NCI-H2227 treated with DMSO at 0.1 percent for 48 hours (cell line): ENCODE measurements at places on chromosomes 3 and 15.
A peak's percentile ranks its signal among the peaks of the same experiment; 100 is the strongest.

DNA sequence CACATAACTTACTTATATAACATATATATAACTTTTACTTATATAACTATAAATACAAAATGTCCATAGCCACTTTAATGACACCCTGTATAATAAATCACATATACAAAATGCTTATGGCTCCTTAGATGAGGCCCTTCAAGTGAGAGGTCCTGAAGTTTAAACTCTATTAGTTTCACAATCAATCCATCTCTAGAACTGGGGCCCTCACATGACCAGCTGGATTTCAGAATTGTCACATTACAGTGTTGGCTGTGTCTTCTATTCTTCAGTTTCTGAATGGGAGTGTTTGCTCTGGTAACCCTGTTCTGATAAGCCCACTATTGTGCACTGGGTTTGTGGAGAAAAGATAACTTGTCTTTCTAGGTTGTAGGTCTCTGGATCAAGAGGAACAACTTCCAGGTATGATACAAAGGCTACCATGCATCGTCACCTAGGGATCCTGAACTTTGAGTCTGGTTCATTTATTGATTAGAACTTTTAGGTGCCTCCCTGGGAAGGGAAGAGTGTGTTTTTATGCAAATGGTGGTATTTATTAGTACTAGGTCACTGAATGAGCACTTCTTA, 107.9 kb downstream of the DNAH12 start:
- no peak for DNase-seq

DNA sequence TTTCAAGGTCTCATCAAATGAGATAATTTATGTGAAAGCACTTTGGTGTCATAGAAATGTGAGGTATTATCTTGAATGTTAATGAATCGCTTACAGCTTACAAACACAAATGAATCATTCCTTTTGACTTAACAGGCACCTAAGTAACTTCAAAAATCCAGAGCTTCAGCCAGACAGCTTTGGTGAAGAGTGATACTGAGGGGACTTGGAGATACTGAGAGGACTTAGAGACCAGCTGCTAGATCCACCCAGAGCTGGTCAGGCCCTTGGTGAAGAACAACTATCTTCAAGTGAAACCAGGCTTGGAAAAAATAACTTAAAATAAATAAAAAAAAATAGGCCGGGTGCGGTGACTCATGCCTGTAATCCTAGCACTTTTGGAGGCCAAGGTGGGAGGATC, 16.2 kb upstream of the ZFYVE19 start:
- DNase-seq: no peak

GRCh38 chr3:174495311-174495710, 363.8 kb upstream of the NAALADL2 start:
- DNase-seq: no peak

- no peak for DNase-seq
Measured at GRCh38 chr3:11390411-11391131, 118.4 kb downstream of the ATG7 start.

DNA sequence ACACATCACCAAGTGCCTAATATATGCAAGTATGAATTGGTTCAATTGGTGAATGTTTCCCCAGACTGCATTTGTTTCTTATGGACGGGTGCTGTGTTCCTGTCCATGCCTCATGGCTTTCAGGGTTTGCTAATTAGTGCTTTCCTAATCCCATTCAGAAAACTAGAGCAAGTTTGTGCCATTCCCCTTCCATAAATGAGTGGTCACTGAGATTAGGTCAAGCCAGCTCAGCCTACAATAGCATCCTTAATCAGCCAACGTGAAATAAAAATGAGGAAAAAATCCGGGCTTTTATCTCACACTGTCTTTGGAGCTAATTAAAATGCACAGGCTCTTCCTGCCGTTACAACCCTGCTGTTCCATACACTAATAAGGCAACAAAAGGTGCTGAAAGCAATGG, 788.8 kb downstream of the ROBO1 start:
- no peak for DNase-seq

- DNase-seq: peak; percentile 61
Measured at GRCh38 chr15:42549032-42549491, 424 bp downstream of the HAUS2 start.

DNA sequence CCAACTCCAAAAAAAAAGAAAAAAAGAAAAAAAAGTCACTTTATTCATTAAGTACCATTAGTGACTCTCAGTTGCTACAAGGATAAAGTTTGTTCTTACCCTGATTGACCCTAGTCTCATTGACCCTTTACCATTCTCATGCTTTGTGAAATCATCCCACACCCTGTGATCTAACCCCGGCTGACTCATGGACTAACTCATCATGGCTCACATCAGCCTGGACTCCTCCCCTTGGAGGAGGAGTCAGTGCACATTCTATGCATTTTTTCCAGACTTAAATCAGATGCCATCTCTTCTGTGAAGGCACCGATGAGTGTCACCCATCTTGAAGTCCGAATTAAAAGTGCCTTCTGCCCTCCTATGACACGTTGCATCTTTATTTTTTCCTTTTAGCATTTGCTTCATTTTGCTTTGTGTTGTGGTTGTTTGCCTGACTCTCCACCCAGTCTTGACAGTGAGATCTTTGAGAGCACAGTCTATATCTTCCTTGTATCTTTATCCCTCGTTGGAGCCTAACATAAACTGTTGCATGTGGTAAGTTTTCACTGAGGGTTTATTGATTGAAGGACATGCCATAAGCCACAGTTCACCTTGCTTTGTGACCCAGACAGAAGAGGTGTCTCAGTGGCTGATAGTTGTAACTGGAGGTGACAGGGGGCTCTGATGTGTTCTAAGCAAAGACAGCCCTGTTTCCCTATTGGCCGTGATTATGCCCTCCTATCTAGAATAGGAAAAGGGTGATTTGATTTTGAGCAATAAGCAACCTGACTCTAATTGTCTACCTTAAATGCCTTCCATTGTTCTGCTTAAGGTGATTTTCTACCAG, 72.1 kb downstream of the IL1RAP start:
- no peak for DNase-seq

- no peak for DNase-seq
Measured at GRCh38 chr3:143447491-143447890, 327.9 kb downstream of the CHST2 start.

DNA sequence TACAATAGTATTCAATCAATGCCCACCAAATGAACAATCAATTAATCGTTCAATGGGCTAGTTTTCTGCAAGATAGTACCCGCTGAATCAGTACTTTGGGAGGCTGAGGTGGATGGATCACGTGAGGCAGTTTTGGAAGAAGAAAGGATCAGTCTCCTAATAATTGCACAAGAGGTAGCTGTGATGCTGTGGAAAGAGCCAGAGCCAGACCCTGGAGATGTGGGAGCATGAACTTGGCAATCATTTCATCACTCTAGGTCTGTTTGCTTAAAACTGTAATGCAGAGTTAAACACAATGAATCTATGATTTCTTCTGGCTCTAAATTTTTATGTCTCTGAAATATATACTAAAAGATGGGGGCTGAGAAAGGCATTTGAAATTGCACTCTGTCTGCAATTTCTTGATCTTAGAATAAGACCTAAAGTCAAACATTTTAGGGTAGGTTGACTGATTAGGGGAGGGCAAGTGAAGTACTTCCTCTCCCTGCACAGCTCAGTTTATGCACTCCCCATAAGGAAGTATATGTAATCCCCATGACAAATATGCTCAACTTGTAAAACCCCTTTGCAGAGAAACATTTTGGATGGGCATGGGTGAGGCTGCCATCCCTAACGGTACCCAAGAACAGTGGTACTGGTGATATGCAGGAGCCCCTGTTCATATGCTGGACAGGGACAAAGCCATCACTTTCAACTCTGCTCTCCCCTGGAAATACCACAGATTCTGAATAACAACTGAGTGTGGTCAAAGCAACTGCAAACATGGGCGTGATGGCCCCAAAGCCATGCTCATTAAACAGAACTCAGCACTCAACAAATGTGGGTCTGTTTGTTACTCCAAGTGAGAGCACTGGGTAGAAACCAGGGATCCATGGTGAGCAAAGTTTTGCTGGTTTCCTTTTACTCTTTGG, 28.6 kb upstream of the SPATA12 start:
- DNase-seq: no peak

- DNase-seq: no peak
Measured at GRCh38 chr15:39238443-39238842, 342.4 kb upstream of the THBS1 start.

DNA sequence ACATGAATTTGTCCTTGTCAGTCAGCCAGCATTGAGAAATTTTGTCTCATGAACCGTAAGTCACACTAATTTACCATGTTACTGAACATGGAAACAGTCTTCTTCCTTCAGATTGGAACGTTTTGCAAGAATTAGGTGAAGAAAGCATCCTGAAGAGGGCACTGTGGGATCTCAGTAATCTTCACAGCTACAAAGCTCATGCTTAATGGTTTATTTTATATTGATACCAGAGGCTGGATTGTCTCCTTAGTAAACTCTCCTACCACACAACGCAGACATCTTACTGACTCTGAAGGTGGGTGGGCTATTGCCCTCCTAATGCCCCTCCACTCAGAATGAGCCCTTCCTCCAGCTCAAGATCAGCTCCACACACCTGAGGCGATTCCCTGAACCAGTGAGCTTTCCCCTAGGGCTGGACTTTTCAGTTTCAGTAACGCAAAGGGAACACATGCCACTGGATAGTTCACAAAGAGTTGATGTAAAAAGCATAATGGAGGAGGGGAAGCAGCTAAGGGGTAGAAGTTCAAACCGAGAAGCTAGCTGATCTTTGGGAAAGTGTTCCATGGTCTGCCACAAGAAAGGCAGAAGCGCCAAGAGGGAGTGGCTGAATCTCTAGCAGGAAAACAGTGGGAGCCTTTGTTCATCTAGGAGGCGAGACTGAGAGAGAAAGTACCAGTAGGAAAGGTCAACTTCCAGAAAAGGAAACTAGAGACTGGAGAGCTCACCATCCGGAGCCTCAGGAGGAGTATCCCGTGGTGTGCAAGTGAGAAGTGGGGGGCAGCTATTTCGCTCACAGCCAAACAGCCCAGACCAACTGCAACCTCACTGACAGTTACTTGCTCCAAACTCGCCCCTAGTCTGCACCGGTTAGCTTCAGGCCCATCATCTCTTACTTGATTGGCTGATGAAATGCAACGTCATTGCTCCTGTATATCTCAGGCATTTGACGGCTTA, at the start of gene SLC9C1:
TSS of gene SLC9C1 (minus strand) at position 849 of the 954 bp plus-strand sequence. CDS start 7,425 bp downstream, outside the sequence.
- DNase-seq: peak; percentile 60

- DNase-seq: no peak
Measured at GRCh38 chr3:44111482-44111881, 130.2 kb upstream of the TOPAZ1 start.

DNA sequence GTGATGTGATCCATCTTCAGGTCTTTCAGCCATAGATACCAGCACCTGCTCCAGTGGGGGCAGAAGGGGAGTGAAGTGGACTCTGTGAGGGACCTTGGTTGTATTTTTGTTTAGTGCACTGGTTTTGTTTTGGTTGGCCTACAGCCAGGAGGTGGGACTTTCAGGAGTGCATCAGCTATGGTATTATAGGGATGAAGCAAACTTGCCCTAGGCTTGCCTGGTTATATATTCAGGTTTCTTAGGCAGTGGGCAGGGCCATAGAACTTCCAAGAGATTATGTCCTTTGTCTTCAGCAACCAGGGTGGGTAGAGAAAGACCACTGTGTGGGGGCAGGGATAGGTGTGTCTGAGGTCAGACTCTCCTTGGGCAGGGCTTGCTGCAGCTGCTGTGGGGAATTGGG, 337.3 kb upstream of the SGO1 start:
- no peak for DNase-seq

- no peak for DNase-seq
Measured at GRCh38 chr15:78353093-78353492, 12.9 kb downstream of the CRABP1 start.

GRCh38 chr15:31442699-31443111, 116.1 kb downstream of the KLF13 start:
- DNase-seq: no peak

DNA sequence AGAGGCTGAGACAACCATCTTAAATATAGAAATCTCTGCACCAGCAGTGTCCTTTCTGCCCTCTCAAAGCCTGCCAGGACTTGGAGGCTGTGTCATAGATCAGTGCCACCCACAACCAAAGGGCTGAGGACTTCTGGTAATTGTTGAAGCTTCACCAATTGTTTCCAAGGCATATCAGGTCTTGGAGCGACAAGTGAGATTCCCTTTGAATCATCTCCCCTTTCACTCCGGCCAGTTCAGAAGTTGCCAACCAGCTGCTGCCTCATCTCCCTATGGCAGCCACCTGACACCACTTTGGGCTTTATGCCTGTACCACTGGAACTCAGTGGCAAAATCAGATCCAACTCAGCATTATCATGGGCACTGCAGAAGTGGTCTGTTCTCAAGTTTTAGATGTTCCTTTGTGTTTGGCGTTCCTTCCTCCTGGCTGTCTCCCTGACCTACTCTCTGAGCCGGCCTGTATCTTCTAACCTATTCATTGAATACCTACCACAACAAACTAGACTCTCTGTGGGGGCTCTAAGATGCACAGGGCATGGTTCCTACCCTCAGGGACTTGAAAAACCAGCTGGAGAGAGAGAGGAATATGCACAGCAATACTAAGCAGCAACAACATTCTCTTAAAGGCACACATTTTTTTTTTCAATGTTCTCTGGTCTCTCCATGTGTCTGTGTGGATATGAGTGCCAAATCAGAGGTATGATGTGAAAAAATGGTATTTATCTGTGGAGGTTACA, 90.8 kb upstream of the PFN2 start:
- no peak for DNase-seq

GRCh38 chr3:172972717-172973116, 168.3 kb downstream of the SPATA16 start:
- DNase-seq: no peak
